A549 treated with CpdA at 1 μM for 4 hours (cell line): ENCODE measurements at places on chromosomes 4 and X. TPM values are rescaled to one million over a fixed set of nuclear protein-coding genes. Genes with fewer than 3 reads are reported as not detected.

The H2BW2 gene
- total RNA-seq, result not detected in 5 replicates

The SCRG1 gene
- total RNA-seq, result not detected in 5 replicates

The FAM199X gene
- total RNA-seq, result 13.9 to 17.8 TPM (median 16.7 TPM) in 5 replicates

The EPGN gene
- total RNA-seq, result 0.13 TPM in 1 of 5 replicates, not detected in the others

The NPY1R gene
- total RNA-seq, result 0.08 to 0.21 TPM in 2 of 5 replicates, not detected in the others

The RNF212 gene
- 1.2 to 3.6 TPM (median 2.5 TPM) in 5 replicates for total RNA-seq

The NKX1-1 gene
- total RNA-seq, result not detected in 5 replicates

The IQSEC2 gene
- 32.1 to 43.5 TPM (median 38.3 TPM) in 5 replicates for total RNA-seq

The FOXO4 gene
- 1.3 to 1.8 TPM (median 1.7 TPM) in 5 replicates for total RNA-seq

The SLC2A9 gene
- 0.24 to 0.48 TPM (median 0.37 TPM) in 4 of 5 replicates, not detected in the other for total RNA-seq

The SETD7 gene
- total RNA-seq, result 37.1 to 45.7 TPM (median 40.1 TPM) in 5 replicates

The ZCCHC13 gene
- not detected in 5 replicates for total RNA-seq

The TRAPPC2 gene
- 6.2 to 10.5 TPM (median 6.8 TPM) in 5 replicates for total RNA-seq

The ANXA10 gene
- total RNA-seq, result 3.5 to 5.2 TPM (median 4.3 TPM) in 5 replicates

The CTAG1B gene
- not detected in 5 replicates for total RNA-seq

The CABS1 gene
- total RNA-seq, result not detected in 5 replicates

The PALLD gene
- 61.5 to 94.5 TPM (median 73.7 TPM) in 5 replicates for total RNA-seq

The DUX4 gene
- not detected in 5 replicates for total RNA-seq

The NSG1 gene
- total RNA-seq, result 0.60 to 0.98 TPM (median 0.90 TPM) in 5 replicates

The PAGE2B gene
- not detected in 5 replicates for total RNA-seq

The KLB gene
- total RNA-seq, result 0.07 to 0.13 TPM (median 0.09 TPM) in 5 replicates

The ARHGAP36 gene
- total RNA-seq, result not detected in 5 replicates

The INTU gene
- total RNA-seq, result 0.68 to 1.5 TPM (median 1.4 TPM) in 5 replicates

The ITGB1BP2 gene
- 0.87 to 1.2 TPM (median 1.0 TPM) in 5 replicates for total RNA-seq

The MAD2L1 gene
- total RNA-seq, result 50.9 to 76.1 TPM (median 54.6 TPM) in 5 replicates

The TEX13C gene
- total RNA-seq, result 0.02 TPM in 1 of 5 replicates, not detected in the others

The NUP62CL gene
- total RNA-seq, result 13.4 to 20.1 TPM (median 16.1 TPM) in 5 replicates

The CD40LG gene
- total RNA-seq, result not detected in 5 replicates

The CXCL5 gene
- 50.1 to 60.7 TPM (median 56.4 TPM) in 5 replicates for total RNA-seq

The PHKA1 gene
- 18.0 to 21.7 TPM (median 20.3 TPM) in 5 replicates for total RNA-seq

The STATH gene
- total RNA-seq, result not detected in 5 replicates

The TMSB15A gene
- total RNA-seq, result 0.55 to 0.66 TPM (median 0.61 TPM) in 5 replicates

The BEX3 gene
- 223 to 252 TPM (median 226 TPM) in 5 replicates for total RNA-seq

The MAGIX gene
- 2.7 to 3.7 TPM (median 3.1 TPM) in 5 replicates for total RNA-seq

The RAB40AL gene
- 0.09 to 0.26 TPM in 2 of 5 replicates, not detected in the others for total RNA-seq

The POLN gene
- 0.40 to 0.79 TPM (median 0.55 TPM) in 5 replicates for total RNA-seq

The CT45A2 gene
- total RNA-seq, result 0.07 TPM in 1 of 5 replicates, not detected in the others

The FGA gene
- 5.8 to 8.7 TPM (median 6.3 TPM) in 5 replicates for total RNA-seq

The CLGN gene
- total RNA-seq, result 5.0 to 7.0 TPM (median 5.2 TPM) in 5 replicates

The PAGE1 gene
- total RNA-seq, result 0.11 to 0.24 TPM in 2 of 5 replicates, not detected in the others

The MGAT4D gene
- not detected in 5 replicates for total RNA-seq

The CT45A1 gene
- 0.11 TPM in 1 of 5 replicates, not detected in the others for total RNA-seq

The CCDC158 gene
- not detected in 5 replicates for total RNA-seq

The POU3F4 gene
- not detected in 5 replicates for total RNA-seq

The TACR3 gene
- total RNA-seq, result not detected in 5 replicates

The TLR2 gene
- total RNA-seq, result 0.12 to 0.18 TPM (median 0.14 TPM) in 4 of 5 replicates, not detected in the other

The TMEM255A gene
- total RNA-seq, result 0.06 to 0.15 TPM (median 0.10 TPM) in 5 replicates

The GSTCD gene
- 5.9 to 6.6 TPM (median 6.3 TPM) in 5 replicates for total RNA-seq

The SLC34A2 gene
- 0.01 to 0.03 TPM in 2 of 5 replicates, not detected in the others for total RNA-seq
